ENCODE measurements at places on chromosomes 5 and 9.

DNA sequence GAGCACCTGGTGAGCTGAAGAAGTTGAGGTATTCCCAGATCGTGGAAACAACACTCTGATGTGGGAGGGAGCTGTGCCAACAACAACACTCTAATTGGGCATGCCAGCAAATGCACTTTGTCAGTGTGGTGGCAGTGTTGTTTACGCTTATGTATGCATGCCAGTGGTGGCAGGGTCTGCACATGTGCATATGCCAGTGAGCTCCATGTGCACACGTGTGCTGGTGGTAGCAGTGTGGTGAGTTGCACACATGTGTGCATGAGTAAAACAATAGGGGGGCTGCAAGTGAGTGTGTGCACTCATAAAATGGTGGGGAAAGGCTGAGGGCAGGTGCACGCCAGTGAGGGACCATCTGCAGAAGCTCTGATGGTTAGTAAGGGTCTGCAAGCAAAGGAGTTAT lies 134.2 kb downstream of the DMRTA1 start:
- no peak for DNase-seq

DNA sequence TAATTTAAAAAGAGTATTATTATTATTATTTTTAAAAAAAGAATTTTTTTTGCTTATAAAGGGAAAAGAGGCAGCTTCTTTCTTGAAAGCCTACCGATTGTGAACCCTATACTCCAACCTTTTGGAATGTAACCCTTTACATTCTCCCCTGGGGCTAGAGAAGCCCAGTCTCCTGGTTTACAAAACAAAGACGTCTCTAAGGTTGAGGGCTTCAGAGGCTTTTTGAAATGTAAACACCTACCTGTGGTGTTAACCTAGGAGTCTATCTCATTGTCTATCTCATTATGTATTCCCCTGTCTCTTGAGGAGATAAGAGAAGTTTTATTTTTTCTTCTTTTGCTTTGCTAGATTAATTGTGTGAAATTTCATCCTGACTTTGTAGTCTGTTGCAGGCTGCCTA lies 4.7 kb downstream of the TNFSF8 start:
- DNase-seq = no peak

GRCh38 chr9:106745457-106745856 lies 117.5 kb upstream of the ZNF462 start:
- no peak for DNase-seq

DNA sequence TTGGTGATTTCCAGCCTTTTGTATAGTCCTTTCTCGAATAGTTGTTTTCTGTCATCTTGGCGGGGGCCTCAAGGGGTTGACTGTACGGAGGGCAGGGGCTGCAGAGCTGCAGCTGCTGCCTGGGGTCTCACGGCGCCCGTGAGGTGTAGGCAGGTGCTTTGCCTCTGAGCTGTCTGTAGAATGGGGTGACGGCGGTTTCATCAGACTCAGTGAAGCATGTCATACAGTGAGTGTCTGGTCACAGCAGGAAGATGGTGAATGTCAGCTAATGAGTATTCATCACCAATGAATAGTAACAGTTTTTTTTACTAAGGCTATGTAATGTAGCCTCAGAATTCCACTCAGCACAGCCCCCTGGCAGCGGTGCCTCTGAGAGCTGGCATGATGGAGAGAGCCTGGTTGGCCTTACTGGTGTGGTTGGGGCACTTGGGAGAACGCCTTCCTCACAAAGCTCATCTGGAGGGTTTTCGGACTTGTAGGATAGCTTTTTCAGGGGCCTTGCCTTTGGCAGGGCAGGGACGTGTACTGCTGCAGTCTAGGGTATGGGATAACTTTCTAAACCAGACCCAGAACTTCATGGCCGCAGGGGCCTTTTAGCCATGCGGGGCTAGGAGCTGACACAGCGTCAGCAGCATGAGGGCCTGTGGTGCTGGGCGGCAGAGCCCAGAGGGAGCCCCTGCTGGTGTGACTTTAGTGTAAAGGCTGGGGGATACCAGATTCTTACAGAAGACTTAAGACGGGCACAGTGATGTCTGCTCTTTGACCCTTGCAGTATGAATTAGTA lies 15.0 kb downstream of the TENT4A start:
- no peak for DNase-seq

DNA sequence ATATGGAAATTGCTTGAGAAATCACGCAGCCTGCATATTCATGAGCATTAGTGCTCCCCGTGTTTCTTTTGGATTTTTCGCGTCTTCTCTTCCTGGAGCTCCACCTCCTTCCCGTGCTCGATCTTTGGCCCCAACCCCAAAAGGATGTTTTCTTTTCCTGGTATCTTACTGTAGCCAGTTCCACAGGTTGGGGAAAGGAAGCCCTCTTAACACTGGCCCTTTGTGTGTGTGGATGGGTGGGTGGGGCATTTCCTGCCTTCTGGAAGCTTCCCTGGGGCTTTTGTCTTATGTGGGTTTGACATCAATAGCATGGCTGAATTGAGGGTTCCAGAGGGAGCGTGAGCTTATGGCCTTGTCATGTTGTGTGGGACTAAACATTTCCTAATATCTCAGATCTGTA lies 21.9 kb downstream of the STXBP1 start:
- DNase-seq = no peak

All from effector memory CD4-positive, alpha-beta T cell (primary cell).